Amniotic epithelial cell (primary cell): ENCODE measurements at places on chromosomes 2 and 18.

- DNase-seq = no peak
Measured at GRCh38 chr18:46406539-46406932, 250.5 kb downstream of the LOXHD1 start.

GRCh38 chr2:237723602-237724001 lies 75.0 kb upstream of the RBM44 start:
- DNase-seq = peak; percentile 75

GRCh38 chr2:85215081-85215447 lies 81.9 kb downstream of the TCF7L1 start:
- DNase-seq = no peak

GRCh38 chr18:7562491-7562890 lies 4.6 kb upstream of the PTPRM start:
- no peak for DNase-seq

DNA sequence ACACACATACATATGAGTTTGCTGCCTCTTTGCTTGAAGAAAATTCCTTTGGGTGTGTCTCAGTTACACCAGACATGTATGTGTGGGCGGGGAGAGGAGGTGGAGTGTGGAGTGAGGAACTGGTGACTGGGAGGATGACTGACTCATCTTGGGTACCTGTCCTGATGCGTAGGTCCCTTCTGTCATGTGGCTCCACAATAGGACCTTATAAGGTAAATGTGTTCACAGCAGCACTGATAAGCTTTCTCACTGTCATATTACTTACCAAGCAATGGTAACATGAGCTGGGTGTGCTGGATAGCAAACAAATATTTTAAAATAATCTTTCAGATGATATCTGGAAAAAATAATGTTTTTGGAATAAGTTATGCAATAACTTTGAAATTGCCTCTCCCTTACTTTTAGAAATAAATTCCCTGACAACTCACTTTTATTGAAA lies 45.1 kb downstream of the SLC9A2 start:
- DNase-seq = peak; percentile 41

DNA sequence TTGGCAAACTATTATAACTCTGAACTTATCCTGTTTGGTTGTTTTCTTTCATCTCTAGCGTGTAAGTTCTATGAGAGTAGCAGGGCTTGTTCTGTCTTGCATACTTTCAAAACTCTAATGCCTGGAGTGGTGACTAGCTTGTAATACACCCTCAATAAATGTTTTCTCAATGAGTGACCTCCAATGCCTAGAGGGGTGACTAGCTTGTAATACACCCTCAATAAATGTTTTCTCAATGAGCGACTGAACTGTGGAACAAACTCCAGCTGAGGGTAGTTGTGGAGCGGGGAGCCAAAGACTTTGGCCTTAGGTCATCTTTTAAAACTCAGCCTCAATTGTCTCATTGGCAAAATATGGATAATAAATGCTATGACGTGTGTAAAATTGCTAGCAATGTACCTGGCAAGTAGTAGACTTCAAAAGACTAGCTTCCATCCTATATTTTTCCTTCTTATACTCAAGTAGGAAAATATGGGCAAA lies 1.8 kb downstream of the GPD2 start:
- no peak for DNase-seq

DNA sequence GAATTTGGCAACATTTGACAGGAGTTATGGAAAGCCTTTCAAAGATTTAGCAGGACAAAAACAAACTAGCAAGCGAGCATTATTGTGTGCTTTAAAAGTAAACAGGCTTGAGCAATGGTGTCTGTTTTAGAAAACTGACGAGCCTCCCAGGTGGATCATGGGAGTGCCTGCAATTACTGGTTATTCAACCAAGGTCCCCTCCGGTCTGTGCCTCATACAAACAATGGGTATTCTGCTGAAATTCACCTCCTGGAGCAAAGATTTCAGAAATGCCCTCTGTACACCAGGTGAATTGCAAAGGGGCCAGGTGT lies 22.4 kb downstream of the RTP5 start:
- DNase-seq = no peak

- peak; percentile 65 for DNase-seq
Measured at GRCh38 chr2:226048611-226049010, 649.1 kb downstream of the NYAP2 start.

- no peak for DNase-seq
Measured at GRCh38 chr2:18408638-18409037, 151.8 kb downstream of the RDH14 start.

DNA sequence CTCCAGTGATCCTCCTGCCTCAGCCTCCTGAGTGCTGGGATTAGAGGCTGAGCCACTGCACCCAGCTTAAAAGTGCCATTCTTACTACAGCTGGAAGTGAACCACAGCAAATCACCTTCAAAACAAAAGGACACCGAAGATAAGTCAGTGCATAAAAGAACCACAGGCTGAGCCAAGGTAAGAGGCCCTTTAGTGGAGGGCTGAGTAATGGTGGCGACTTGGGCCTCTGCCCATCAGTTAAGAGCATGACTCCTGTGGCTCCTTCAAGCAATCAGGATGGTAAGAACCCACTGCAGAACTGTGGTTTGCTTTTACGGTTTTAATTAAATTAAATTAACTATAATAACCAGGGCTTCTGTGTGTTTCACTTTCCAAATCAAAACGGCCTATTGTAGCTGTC lies 75.1 kb downstream of the CTAGE1 start:
- DNase-seq = peak; percentile 94

- DNase-seq = peak; percentile 20
Measured at GRCh38 chr2:238060096-238060541, 682 bp upstream of the SCLY start.

DNA sequence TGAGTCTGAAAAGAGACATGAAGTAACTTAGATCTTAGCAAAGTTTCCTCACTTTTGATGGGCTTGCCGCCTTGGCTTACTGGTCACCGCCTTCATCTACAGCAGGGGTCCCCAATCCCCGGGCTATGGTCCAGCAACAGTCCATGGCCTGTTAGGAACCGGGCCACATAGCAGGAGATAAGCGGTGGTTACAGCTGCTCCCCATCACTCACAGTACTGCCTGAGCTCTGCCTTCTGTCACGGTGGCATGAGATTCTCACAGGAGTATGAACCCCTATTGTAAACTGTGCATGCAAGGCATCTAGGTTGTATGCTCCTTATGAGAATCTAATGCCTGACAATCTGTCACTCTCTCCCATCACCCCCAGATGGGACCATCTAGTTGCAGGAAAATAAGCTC lies 72.9 kb downstream of the BIN1 start:
- no peak for DNase-seq

DNA sequence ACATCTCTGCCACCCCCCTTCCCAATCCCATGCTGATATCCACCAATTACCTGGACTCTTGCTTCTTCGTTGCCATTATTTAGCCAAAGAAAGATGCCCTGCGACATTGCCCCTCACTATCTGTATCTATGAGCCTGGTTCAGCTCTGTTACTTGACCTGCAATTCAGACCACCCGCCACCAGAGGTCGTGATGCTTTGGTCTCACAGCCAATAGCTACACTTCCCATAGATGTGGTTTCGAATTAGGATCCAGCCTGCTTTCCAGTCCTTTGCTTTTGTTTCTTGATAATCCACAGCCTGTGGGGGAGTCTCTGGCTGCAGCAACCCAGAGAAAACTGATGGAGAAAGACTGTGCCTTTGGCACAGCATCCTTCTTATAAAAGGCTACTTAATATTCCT lies 239.4 kb downstream of the KLHL29 start:
- peak; percentile 3 for DNase-seq

DNA sequence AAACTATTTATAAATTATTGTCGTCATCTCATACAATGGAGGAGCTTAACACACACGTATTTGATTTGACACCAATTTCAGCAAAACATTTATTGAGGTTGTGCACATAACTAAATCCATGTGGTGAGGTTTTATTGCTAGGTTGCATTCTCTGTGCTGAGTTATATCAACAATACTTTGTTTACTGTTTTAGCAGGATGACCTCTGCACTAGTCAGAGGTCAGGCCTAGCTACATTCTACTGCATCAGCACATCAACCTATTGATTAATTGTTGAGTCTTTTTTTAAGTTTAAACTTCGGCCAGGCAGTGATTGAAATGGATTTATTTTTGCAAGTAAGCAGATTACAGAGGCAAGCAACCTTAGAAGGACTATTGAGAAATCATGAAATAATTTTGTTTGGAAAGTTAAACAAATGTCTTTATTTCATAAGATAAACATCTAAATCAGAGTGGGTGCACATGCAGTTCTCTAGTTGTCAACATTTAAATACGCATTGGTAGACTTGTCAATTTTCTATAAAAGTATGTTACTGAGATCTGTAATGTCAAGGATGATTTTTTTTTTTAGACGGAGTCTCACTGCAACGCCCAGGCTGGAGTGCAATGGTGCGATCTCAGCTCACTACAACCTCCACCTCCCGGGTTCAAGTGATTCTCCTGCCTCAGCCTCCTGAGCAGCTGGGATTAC lies 75.2 kb upstream of the CD28 start:
- peak; percentile 31 for DNase-seq

DNA sequence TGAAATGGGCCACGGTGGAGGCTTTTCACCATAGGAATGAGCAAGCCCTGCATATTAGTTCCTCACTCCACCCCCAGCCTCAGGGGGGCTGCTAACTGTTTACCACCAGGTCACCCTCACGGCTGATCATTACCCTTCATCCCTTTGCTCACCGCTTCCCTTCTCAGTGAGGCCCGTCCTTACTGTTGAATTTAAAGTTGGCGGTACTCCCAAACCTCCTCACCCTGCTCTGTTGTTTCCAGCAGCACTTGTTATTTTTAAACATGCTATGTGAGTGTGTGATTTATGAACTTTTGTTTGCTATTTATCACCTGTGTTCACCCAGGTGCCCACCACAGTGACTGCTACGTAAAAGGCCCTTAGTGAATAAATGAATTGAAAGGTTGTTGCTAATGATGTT lies 243.6 kb downstream of the ZNF407 start:
- DNase-seq = no peak

DNA sequence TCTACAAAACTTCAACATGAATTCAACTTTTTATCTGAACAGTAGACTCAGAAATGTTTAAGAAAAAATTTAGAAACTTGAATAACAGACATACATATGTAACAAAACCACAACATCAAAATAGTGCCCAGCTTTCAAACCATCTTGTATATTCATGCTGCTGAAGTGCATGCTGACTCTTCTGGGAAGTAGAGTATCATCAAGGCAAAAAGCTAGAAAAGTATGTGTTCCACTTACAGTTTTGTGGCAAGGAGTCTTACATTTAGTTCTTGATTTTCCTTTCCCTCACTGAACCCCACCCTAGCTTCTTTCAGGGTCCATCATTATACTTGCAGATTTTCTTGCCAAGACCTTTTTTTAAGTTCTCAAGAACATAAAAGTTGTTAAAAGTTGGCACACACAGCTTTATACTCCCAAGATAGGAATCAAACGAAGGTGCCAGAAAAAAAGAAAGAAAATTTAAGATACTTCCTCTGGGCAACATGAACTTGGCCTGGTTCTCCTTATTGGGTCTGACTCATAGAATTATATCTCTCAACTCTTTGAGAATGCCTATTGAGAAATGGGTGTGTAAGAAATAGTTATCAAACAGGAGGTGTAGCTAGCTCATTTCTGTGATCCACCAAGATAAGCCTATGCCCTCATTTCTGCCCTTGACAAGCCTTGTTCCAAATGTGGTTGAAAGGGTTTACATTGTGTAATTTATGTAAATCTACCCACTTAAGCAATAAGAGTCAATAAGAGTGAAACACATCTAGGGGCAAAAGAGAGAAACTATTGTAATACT lies 667.6 kb upstream of the ACVR2A start:
- peak; percentile 80 for DNase-seq

DNA sequence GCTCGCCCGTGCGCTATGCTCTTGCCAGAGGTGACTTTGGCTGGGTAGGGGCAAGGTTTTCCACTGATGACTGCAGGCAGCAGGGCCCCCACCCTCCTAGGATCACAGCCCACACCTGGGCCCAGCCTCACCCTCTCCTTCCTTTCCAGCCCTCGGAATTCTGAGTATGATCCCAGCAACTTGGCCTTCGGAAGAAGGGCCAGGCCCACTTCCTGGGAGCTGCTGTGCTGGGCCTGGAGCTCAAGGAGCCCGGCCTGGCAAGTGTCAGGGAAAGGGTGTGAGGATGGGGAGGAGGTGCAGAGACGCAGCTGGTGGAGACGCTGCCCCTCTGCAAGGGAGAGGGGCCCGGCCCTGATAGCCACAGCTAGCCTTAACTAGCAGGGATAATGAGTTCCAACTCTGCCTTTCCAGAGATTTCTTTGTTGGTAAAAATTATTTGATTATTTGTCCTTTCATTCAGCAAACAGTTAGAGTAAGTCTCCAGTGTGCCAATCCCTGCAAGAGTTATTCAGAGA lies 1.7 kb upstream of the CNDP1 start:
- no peak for DNase-seq

- DNase-seq = no peak
Measured at GRCh38 chr18:38611036-38611964, 1045.7 kb upstream of the CELF4 start.

- no peak for DNase-seq
Measured at GRCh38 chr18:79705272-79705671, 25.7 kb downstream of the CTDP1 start.

DNA sequence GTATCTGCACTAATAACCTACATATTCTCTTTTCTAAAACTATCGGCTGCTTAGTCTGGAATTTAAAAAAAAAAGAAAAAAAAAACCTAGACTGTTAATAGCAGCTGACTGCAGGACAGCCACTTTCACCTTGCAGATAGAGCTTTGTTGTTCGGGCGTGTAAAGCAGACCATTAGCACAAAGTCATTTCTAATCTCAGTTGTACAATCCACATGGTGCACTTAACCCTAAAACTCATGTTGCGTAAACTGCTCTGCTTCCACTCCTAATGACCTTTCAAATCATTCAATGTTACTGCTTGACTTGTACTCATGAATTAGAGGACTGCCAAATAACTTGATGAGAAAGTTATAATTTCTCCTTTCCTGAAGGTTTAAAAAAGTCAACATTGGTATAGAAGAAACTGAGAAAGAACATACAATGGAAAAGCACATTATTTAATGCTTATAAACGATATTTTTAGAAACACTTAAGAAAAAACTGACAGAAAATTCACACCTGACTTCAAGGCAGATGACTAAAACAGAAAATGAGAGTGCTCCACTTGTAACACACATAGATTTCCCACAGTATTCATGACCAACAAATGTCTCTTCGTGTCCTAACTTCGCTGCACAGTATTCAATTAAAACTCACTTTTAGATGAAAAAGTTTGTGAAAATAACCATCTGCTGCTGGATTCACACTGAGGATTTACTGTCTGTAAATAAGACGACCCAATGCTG lies 2.6 kb downstream of the CDH2 start:
- no peak for DNase-seq

GRCh38 chr2:10619643-10620042 lies 70.1 kb downstream of the NOL10 start:
- DNase-seq = peak; percentile 71
